ENCODE measurements at places on chromosomes 6 and 20.
A peak's percentile ranks its signal among the peaks of the same experiment; 100 is the strongest.

DNA sequence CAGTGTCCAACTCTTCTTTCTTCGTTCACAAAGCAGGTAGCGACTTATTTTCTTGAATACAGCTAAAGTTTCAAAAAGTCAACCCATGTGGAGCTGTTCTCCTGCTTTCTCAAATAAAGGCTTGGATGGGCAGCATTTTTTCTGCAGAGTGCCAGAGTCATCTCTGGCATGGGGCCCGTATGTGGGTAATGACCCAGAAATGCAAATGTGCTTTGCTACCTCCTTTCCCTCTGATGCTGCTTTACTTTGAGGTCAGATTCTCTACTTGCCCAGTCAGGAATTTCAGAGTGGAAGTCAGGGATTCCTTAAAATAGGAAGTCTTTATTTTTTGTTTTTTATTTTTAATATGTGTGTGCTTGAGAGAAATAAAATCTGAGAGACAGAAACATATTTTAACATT is 4.9 kb downstream of the NKAIN2 start:
- no peak for DNase-seq

DNA sequence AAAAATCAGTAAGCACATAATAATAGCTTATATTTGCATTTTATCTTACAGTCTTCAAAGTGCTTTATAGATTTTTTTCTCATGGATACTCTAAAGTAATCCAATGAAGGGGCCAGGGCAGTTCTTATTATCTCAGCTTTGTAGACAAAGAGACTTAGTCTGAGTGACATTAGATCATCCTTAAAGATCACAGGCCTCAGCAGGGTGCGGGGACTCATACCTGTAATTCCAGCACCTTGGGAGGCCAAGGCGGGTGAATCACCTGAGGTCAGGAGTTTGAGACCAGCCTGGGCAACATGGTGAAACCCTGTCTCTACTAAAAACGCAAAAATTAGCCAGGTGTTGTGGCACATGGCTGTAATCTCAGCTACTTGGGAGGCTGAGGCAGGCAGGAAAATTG is 14.5 kb downstream of the FERMT1 start:
- no peak for DNase-seq

DNA sequence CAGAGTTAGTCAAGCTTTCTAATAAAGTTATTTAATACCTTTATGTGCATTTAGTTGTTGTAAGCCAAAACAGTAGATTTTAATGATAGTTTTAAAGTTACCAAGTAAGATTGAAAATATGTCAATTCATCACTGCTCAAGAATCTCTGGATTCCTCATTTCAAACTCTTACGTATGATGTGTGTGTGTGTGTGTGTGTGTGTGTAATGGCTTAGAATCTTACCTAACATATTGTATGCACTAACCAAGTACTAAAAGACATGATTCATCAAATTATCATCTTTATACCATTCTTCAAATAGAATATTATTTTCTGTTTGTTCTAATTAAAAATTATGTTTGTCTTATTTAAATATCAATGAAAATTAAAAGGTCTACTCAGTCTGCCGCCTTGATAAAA is 41.5 kb upstream of the ZNF337 start:
- no peak for DNase-seq

GRCh38 chr20:23156170-23156841 is 70.2 kb upstream of the CD93 start:
- DNase-seq: no peak

- DNase-seq: no peak
Observed at GRCh38 chr6:6246544-6246943, 73.9 kb downstream of the F13A1 start.

- no peak for DNase-seq
Observed at GRCh38 chr6:45388328-45388727, 10.6 kb upstream of the SUPT3H start.

GRCh38 chr20:33811776-33812151 is 616 bp downstream of the CHMP4B start:
- DNase-seq: peak; percentile 55

GRCh38 chr6:13226071-13226470 is 102.3 kb downstream of the TBC1D7 start:
- no peak for DNase-seq

DNA sequence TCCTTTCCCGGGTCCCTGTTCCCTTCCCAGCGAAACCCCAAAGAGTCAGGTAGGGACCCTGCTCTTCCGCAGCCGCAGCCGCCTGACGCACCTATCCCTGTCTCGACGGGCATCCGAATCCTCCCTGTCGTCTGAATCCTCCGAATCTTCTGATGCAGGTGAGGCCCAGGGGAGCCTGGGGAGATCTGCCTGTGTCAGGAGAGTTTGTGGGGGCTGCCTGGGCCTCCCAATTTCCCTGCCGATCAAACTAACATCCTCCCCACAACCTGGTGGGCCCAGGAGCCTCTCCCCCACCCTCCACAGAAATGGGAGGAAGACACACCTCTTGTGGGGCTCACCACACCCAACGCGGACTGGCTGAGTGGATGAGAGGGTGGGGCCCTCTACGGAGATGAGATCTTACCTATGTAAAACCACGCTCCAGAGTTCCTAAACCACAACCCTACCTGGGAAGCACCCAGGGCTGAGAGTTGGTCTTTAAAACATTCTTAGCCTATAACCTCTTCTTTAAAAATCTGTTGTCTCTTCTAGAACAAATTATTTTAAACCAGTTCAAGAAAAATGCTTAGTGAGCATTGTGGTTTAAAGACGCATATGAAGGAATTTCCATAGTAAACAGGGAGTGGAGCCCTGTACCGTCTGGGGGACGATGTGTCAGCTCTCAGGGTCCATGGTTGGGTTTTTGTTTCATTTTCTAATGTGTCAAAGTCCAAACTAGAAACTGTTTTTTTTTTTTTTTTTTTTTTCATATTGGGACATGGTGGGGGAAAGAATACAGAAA is 1.7 kb downstream of the CDC25B start:
- DNase-seq: peak; percentile 37

DNA sequence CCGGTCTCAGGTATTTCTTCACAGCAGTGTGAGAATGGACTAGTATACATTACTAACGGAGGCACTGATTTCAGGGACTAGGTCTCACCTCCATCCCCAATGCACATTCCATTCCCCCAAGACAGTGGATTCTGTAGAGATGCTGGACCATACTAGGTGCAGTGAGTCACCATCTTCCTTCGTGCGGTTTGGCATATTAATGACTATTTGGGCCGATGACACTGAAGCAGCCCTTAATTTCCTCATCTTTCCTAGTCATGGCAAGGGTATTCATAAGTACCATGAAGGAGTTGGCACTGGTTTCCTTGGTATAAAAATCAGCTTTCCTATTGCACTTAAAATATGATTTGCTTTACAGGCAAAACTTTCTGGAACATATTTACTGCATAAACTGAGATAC is 121.4 kb upstream of the TRAF3IP2 start:
- no peak for DNase-seq

DNA sequence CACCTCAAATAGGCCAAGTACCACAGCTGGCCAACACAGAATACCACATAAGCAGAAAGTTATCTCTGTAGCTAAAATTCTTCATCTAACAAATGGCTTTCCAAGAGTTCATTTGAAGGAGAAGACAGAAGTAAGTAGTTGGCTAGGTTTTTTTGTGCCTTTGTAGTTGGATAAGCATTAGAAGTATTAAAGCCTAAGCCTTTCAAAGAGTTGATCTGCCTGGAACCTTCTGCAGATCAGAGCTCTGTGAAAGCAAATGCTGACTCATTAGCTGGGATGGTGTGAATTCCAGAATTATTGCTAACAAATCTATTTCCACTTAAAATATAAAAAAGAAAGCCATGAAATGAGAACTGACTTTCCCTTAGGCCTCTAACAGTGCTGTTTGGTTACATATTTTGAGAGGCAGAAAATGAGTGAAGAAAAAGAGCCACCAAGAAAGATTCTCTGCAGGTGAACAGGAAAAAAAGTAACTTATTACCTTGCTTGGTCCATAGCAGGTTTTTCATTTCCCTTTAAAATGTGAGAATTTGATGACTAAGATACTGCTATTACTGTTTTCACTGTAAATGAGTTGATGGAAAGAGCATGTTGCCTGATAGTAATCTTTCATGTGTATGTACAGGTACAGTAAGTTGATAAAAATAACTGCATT is 763.2 kb upstream of the FLRT3 start:
- no peak for DNase-seq

GRCh38 chr20:9912858-9913434 is 74.1 kb upstream of the PAK5 start:
- peak; percentile 37 for DNase-seq

GRCh38 chr20:55668631-55669030 is 336.7 kb downstream of the CBLN4 start:
- DNase-seq: no peak

DNA sequence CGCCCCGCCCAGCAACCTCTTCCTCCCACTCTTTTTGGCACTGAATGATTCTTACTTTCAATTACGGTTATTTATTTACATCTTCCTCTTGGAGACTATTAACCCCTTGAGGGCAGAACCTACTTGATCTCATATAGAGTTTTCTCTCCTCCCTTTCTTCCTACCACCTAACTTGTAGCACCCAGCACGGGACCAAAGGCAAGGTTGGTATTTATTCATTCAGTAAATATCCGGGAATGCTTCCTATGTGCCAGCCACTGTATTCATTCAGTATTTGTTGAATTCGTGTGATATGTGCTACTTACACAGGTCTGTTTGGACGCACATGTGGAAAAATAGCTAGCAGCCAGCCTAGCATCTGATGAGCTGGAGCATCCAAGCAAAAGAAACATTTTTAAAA is 1.3 kb upstream of the CNKSR3 start:
- peak; percentile 49 for DNase-seq

GRCh38 chr6:127182501-127182900 is 64.0 kb downstream of the RSPO3 start:
- DNase-seq: no peak

GRCh38 chr6:2044192-2044591 is 201.2 kb downstream of the GMDS start:
- no peak for DNase-seq

GRCh38 chr6:88380618-88381288 is 214.6 kb upstream of the CNR1 start:
- no peak for DNase-seq

- no peak for DNase-seq
Observed at GRCh38 chr6:154258064-154258757, 98.4 kb downstream of the IPCEF1 start.

- DNase-seq: peak; percentile 67
Observed at GRCh38 chr20:23050076-23050838, 785 bp upstream of the THBD start.

GRCh38 chr6:98695091-98695801 is 139.1 kb upstream of the POU3F2 start:
- no peak for DNase-seq

DNA sequence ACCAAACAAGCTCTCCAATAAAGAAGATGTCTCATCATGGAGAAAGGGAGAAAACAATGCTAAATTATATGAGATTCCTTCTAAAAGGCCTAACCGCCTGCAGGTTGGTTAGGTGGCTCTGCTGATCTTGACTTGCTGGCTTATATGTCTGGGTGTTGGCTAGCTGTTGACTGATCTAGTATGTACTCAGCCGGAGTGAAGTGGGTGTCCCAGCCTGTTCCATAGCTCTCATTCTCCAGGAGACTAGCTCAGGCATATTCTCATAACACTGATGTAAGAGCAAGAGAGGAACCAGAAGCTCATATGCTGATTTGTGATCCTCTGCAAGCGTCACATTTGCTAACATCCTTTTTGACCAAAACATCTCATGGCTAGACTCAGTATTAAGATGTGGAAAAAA is 473.0 kb downstream of the BMP2 start:
- no peak for DNase-seq

GRCh38 chr20:50887576-50887975 is 43.7 kb downstream of the ADNP start:
- no peak for DNase-seq

- DNase-seq: no peak
Observed at GRCh38 chr20:43922614-43923013, 8.0 kb downstream of the TOX2 start.

GRCh38 chr6:39053854-39054576 is 5.4 kb downstream of the GLP1R start:
- DNase-seq: no peak

GRCh38 chr20:2932498-2932897 is 59.2 kb downstream of the PTPRA start:
- DNase-seq: no peak

DNA sequence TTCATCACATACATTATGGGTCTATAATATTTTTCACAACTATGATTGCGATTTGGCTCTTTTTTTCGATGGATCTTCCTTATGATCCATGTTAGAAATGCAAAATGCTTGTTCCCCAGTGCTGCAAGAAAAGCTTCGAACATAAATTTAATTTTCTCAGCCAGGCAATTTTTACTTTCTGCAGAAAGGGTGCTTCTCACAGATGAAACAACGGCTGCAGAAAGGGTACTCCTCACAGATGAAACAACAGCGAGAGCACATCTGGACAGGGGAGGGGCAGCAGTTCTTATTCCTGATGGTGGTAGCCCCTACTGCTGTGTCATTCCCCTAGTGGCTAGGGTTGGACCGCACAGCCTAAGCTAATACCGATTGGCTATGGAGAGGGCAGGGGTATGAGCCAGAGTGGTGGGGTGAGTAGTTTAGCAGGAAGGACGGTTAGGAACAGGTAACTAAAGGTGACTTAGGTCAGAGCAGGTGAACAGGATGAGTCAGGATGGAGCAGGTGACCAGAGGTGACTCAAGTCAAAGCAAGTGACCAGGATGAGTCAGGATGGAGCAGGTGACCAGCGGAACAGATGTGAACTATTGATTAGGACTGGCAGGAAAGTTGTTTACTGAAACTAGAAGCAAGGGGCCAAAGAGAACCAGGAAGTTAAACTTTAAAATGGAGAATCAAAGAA is 13.4 kb upstream of the TREML4 start:
- peak; percentile 51 for DNase-seq

- no peak for DNase-seq
Observed at GRCh38 chr6:4880363-4880762, 104.2 kb downstream of the CDYL start.

DNA sequence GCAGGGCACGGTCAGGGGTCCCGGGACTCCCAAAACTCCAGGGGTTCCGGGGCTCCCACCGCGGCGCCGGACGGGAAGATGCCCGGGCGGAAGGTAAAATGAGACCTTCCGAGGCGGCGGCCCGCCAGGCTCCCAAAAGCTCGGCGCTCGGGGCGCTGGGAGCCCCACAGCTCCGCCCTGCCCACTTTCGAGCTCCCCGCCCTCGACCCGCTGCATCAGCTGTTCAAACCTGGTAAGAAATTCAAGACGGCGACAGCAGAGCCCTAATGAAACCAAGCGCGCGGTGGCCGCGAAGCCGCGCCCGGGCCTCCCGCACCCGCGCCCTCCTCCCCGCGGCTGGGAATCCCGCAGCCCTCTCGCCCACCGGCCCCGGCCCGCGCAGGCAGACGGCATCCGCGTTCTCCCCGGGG is 369 bp downstream of the SLC4A11 start:
- DNase-seq: peak; percentile 37

- no peak for DNase-seq
Observed at GRCh38 chr6:125200941-125201340, 47.4 kb downstream of the TPD52L1 start.
